ENCODE measurements at places on chromosomes 2 and 18. TPM values are rescaled to one million over a fixed set of nuclear protein-coding genes. Genes with fewer than 3 reads are reported as not detected.

Gene MC4R
- not detected for total RNA-seq

Gene RNF125
- total RNA-seq, result 0.28 TPM

Gene MPV17
- total RNA-seq, result 90.2 TPM

Gene ANKRD23
- total RNA-seq, result 1.0 TPM

Gene DYSF
- total RNA-seq, result 0.81 TPM

Gene PHOSPHO2
- 3.0 TPM for total RNA-seq

Gene ALPP
- 0.35 TPM for total RNA-seq

Gene TPRKB
- 107 TPM for total RNA-seq

Gene PRKAG3
- not detected for total RNA-seq

Gene ALLC
- total RNA-seq, result 0.06 TPM

Gene SULT1C2
- total RNA-seq, result 1.3 TPM

Gene ADAM23
- total RNA-seq, result 10.3 TPM

Gene ARHGAP15
- total RNA-seq, result not detected

Gene ADCY3
- 75.8 TPM for total RNA-seq

Gene AAMP
- total RNA-seq, result 122 TPM

Gene PID1
- total RNA-seq, result 3.0 TPM

Gene KCNJ13
- not detected for total RNA-seq

Gene KYNU
- 380 TPM for total RNA-seq

Gene DNAH7
- 0.76 TPM for total RNA-seq

Gene ARMC9
- total RNA-seq, result 19.0 TPM

Gene PRSS56
- total RNA-seq, result not detected

Gene SEMA4F
- total RNA-seq, result 9.1 TPM

Gene NFATC1
- total RNA-seq, result 5.8 TPM

Gene ACMSD
- not detected for total RNA-seq

Gene INPP1
- total RNA-seq, result 23.2 TPM

Gene CYTIP
- not detected for total RNA-seq

Gene CCDC141
- total RNA-seq, result not detected

Gene SLC4A3
- 2.4 TPM for total RNA-seq

Gene FAM228A
- total RNA-seq, result not detected

Gene NPPC
- total RNA-seq, result 0.22 TPM

Gene CCDC88A
- total RNA-seq, result 25.9 TPM

Gene IGFBP2
- total RNA-seq, result 70.0 TPM

Gene CPO
- total RNA-seq, result not detected

Gene FAM237A
- not detected for total RNA-seq

Gene PDCD1
- total RNA-seq, result not detected

Gene MC2R
- not detected for total RNA-seq

Gene TTN
- 0.03 TPM for total RNA-seq

Gene IL36B
- 0.13 TPM for total RNA-seq

Gene IL1F10
- total RNA-seq, result not detected

Gene PPP4R3B
- total RNA-seq, result 33.1 TPM

Gene UGT1A10
- total RNA-seq, result 0.26 TPM

Gene ABCB11
- not detected for total RNA-seq

Gene GPR17
- not detected for total RNA-seq

Gene TMEM37
- total RNA-seq, result 1.9 TPM

Gene ERFE
- total RNA-seq, result 8.0 TPM

Gene KIF1A
- total RNA-seq, result 0.73 TPM

Gene PPP1R1C
- total RNA-seq, result 1.8 TPM

Gene POMC
- total RNA-seq, result not detected

Gene MAP2
- total RNA-seq, result 0.44 TPM

Gene HOXD8
- 6.6 TPM for total RNA-seq

Gene RNU2-63P
- not detected for total RNA-seq

Gene MOCOS
- total RNA-seq, result 2.7 TPM

Gene RAX
- not detected for total RNA-seq

All from A549 treated with CpdA at 1 μM for 4 hours (cell line).